ENCODE measurements at places on chromosomes 13 and 19. TPM values are rescaled to one million over a fixed set of nuclear protein-coding genes. Genes with fewer than 3 reads are reported as not detected.

GRCh38 chr13:99967498-99967868 is 4.1 kb downstream of the ZIC5 start:
- DNase-seq: no peak

GRCh38 chr13:105538346-105538745 is 997.1 kb downstream of the EFNB2 start:
- DNase-seq: no peak

DNA sequence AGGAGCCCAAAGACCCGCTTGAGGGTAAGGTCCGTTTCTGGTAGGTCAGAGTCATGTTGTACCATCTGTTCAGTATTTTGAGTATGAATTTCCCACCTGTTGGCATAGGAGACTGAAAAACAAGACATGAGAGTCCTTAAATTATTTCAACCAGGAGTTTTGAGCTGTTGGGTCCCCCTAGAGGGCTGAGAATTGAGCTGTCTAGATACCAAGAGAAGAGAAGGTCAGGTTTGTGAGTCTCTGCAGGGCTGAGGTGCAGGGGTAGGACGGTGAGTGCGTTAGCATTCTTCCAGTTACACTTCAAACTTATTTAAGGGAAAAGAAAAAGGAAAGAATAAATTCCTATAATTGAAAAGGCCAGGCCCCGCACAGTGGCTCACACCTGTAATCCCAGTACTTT is 5.0 kb downstream of the CBLC start:
- DNase-seq: no peak

Gene ATP8B3
- 0.56 TPM for polyA plus RNA-seq

DNA sequence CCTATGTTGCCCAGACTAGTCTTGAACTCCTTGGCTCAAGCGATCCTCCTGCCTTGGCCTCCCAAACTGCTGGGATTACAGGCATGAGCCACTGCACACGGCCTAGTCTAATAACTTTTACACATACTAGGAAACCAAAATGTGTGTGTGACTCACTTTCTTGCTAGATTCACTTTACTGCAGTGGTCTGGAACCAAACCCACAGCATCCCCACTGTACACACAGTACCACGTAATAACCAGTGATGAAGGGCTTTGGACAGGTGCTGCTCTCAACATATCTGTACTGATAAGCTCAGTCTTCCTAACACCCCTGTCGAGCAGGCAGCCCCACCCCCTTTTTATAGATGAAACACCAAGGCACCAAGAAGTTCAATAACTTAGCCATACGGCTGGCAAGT is 5.1 kb downstream of the DNMT1 start:
- no peak for DNase-seq

- DNase-seq: no peak
Measured at GRCh38 chr13:50991579-50992521, 82.3 kb downstream of the RNASEH2B start.

GRCh38 chr13:100940658-100941057 is 266.1 kb upstream of the TMTC4 start:
- DNase-seq: no peak

Gene COMP
- polyA plus RNA-seq: 0.14 TPM

DNA sequence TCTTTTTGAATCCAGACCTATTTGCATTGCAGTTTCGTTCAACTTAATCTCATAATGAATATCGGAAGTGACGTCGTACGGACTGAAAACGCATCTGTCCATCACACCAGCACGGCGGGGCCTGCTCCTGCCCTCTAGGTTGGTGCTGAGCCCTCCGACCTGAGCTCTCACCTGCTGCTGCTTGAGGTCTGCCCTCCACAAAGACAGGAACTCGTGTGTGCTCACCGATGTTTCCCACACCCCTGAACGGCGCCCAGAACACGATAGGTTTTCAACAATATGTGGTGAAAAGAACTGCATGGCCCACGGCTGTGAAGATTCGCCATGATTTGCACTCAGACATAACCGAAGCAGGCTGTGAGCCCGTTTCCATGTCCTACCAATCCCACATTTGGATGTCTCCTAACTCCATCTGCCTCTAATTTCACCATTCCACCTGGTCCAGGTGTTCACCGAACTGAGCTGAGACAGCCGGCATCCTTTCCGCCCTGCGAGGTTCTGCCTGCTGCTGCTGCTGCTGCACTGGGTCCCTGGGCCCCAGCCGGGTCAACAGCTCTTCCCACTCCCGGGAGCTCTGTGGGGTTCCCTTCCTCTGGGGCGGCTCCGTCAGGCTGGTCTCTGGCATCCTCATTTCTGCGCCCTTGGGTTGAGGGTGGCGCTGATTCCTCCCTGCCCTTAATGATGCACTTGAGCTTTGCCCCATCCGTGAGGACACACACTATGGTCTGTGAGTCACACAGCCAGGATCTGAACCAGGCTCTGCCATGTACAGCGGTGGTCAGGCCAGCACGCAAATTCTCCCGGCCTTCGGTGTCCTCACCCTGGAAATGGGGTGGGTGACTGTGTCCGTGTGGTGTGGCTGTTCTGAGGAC is 20.9 kb downstream of the GRTP1 start:
- DNase-seq: no peak

GRCh38 chr13:71861769-71862458 is 5.1 kb downstream of the DACH1 start:
- DNase-seq: no peak

Gene ZNF112
- 13.4 TPM for polyA plus RNA-seq

Gene ICAM4
- polyA plus RNA-seq: 0.24 TPM

- no peak for DNase-seq
Measured at GRCh38 chr13:75153386-75153785, 328.6 kb downstream of the TBC1D4 start.

Gene KRTDAP
- polyA plus RNA-seq: 1.5 TPM

DNA sequence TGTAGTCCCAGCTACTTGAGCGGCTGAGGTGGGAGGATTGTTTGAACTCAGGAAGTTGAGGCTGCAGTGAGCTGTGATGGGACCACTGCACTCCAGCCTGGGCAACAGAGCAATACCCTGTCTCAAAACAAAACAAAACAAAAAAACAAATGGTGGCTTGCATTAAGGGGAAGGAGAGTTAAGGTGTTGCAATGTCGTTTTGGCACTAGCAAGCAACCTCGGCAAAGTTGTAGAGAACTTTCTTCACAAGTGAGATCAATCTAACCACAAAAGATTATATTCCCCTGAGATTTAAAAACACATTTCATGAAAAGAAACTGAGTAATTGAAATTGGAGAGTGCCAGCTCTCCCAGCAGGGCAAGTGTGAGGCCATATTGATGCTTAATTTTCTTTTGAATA is 153.7 kb downstream of the KLF5 start:
- no peak for DNase-seq

DNA sequence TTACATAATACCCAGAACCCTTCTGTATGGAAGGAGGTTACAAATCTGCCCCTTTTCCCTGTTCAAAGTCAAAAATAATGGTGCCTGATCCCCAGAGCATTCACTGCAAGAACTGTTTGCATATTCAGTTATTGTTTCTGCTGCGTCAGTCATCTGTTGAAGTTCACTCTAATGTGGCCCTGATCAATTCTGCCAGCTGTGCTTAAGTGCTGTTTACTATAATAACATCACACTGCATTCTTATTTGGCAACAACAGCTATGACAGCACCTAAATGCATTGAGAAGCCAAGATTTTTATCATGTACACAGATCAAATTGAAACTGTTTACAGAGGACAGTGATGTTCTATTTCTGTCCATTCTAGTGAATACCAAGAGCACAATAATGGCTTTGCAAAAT is 115.9 kb downstream of the DACH1 start:
- DNase-seq: no peak

Gene PGLYRP1
- 0.45 TPM for polyA plus RNA-seq

DNA sequence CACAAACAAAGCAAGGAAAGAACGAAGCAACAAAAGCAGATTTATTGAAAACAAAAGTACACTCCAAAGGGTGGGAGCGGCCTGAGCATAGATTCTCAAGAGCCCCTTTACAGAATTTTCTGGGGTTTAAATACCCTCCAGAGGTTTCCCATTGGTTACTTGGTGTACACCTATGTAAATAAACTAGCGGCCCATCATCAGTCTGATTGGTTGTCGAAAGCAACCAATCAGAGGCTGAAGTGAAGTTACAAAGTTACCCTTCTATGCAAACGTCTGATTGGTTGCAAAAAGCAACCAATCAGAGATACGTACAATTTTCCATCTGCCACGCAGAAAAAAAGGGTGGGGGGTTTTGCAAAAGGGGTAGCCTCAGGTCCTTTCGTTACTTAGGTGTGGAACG is 96.3 kb upstream of the UBAC2 start:
- no peak for DNase-seq

Gene SERPINE3
- 0.26 TPM for polyA plus RNA-seq

Gene ERICH6B
- 1.1 TPM for polyA plus RNA-seq

Gene OR7C2
- not detected for polyA plus RNA-seq

DNA sequence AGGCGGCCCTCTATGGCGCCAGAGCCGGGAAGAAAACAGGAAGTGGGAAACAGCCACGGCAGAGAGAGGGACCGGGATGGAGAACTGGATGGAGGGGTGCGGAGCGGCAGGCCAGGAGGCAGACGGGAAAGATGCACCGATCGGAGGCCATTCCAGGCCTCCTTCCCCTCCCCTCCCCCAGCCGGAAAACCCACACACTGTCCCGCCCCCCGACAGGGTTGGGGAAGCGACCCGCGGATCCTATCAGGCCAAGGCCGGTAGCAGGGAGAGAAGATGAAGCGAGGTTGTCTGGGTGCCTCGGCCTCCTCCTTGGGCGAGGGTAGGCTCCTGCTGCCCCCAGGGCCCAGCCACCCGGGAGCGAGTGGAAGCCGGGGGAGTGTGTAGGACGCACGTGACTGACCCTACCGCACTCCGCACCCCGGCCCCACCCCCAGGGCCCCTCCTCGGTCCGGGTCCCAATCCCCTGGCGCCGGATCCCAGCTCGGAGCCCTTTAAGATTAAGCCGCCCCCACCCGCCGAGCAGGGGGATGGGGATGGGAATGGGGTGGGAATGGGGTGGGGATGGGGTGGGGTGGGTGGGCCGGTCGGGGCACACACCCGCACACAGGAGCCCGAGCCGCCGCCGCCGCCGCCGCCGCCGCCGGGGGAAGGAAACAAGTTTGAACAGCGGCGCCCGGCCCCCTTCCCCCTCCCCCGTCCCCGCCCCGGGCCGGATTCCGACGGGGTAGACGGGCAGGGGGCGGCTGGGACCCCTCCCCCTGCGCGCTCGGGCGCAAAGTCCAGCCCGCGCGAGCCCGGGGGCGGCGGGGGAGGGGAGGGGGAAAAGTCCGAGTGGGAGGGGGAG is 1.5 kb downstream of the ERF start:
- DNase-seq: no peak

GRCh38 chr19:50501186-50501567 is 9.8 kb downstream of the JOSD2 start:
- no peak for DNase-seq

DNA sequence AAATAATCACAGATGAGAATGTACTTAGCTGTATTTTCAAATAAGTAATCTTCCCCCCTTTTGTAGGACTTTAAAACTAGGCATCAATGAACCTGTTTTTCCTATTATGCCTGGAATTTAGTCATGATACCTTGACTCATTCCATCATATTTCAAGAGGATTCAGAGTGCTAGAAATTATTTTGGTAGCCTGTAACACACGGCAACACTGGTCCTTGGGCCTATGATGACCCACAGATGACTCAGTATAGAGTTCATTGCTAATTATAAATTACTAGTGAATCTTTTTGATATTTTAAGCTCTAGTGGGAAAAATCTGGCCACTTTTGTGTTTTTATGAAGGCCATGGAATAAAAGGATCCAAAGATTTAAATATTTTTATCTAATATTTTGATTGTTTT is 26.0 kb upstream of the GARRE1 start:
- no peak for DNase-seq

GRCh38 chr13:40141859-40142555 is 486.5 kb downstream of the COG6 start:
- no peak for DNase-seq

GRCh38 chr13:28699246-28699645 is 19.5 kb downstream of the SLC46A3 start:
- no peak for DNase-seq

- no peak for DNase-seq
Measured at GRCh38 chr13:41006978-41007743, 12.0 kb downstream of the ELF1 start.
